Epithelial cell of esophagus (primary cell): ENCODE measurements at places on chromosomes 3 and 15.

DNA sequence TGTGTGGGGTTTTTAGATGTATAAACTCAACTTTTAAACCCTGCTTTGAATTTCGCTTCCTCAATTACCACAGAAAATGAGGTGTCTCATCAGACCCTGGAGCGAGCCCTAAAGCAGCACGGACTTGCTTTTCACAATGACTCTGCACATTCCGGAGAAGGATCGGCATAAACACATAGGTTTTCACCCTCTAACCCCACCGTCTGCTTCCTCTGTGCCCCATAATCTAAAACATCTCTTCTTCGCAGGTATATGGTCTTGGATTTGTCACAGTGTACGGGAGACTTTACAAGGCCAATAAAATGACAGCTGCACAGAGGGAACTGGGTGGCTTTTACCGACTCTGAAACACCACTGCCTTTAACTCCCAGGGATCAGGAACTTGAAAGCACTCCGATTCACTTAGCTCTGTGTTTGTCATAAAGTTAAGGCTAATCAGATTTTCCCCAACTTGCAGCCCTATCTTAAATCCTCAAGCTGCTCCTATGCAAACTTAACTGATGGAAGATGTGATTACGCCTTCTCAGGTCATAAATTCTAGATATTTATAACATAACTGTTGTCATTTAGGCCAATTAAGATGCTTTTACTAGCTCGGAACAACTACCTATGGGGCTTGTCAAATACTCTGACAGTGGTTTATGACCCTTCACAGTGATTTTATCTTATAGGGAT is 133.4 kb upstream of the WNT5A start:
- DNase-seq: peak; percentile 54

GRCh38 chr3:42505128-42505848 is 2.8 kb downstream of the VIPR1 start:
- no peak for DNase-seq

DNA sequence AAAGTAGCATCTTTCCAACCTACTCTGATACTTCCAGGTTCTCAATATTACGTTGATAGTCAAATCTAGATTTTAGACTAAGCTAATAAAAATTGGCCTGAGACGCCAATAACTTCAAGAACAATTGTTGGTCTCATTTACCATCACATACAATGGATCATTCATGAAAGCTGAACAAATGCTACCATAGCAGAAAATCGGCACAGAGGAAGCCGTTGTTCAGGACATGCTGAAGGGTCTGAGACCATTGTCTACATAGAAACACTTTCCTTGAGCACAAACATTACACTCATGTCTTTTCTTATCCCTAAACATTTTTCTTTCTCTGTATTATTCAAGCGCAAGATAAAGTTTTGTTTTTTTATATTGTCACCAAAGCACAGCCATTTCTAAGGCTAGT is 37.2 kb upstream of the FHIT start:
- DNase-seq: no peak

DNA sequence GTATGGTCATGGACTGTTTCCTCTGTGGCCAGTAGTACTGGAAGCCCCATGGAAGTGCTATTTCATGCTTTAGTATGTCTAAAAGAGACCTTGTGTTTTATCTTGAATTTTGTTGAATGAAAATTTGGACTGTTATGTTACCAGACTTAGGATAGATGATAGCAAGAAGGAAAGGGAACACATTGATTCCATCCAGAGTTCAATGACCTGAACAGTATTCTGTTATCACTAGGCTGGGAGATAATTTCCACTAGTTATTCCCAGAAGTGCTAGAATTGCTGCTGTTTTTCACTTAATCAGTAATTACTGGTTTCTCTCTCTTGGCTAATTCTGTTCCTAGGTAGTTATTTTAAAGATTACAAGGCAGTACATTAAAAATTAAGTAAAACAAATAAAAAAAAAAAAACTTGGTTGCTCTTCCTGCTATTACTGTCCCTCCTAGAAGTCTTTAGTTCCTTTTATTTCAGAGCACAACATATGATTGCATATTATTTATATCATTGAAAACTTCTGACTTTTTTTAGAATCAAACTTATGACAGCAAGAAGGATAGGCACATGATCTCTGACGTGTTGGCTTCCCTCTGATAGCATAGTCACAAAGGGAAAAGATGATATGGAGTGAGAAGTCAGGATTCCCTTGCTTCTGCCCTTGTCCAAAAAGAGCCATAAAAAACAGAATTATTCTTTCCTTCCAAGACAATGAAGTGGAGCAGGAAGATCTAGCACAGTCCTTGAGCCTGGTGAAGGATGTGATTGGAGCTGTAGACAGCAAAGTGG is 72.2 kb downstream of the KLHL25 start:
- no peak for DNase-seq

DNA sequence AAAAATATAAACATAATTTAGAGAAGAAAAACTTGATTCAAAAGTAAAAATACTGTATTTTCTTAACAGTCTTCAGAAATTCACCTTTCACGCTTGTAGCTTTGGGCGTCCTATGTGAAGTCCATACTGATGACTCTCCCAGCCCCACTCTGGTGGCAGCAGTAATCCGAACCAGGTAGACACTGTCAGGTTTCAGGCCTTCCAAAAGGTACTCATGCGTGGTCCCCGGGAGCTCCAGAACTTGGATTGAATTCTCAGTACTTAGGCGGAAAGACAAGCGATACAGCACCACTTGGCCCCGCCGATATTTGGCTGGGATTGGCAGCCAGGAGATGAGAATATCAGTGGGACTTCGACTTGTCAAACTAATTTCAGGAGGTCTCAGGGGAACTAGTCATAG is 69.7 kb downstream of the PRTG start:
- DNase-seq: no peak

DNA sequence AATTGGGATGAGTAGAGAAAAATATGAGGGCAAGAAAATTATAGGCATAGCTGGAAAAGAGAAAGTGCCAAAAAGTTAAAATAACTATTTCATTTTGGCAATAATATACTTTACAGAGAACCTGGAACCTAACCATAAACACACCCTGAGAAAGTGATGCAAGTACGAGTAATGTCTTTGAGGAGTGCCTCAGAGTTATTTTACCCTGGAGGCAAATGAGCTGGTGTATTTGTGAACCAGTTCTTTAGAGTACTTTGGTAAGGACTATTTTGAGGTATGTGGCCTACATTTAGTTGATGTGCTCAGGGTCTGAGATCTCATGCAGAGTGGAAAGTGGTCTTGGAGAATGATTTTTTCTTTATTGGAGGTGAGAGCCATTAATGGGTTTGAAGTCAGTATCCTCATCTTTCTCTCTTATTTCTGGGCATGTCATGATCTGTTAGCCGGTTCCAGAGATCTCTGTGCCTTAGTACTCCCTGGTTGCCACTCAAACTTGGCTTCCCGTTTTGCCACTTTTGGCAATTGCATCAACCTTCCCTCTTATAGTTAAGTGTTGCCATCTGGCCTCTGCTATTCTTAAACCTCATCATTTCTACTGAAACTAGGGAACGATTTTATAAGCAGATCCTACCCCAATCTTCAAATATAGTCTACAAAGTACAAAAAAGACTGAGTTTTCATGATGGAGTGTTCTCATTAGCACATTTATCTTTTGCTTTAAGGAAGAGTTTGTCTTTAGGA is 145.7 kb downstream of the EPHA6 start:
- peak; percentile 97 for DNase-seq

GRCh38 chr3:78888635-78889034 is 879.2 kb downstream of the ROBO1 start:
- DNase-seq: no peak

GRCh38 chr3:196563721-196564225 is 4.6 kb downstream of the WDR53 start:
- DNase-seq: peak; percentile 84

DNA sequence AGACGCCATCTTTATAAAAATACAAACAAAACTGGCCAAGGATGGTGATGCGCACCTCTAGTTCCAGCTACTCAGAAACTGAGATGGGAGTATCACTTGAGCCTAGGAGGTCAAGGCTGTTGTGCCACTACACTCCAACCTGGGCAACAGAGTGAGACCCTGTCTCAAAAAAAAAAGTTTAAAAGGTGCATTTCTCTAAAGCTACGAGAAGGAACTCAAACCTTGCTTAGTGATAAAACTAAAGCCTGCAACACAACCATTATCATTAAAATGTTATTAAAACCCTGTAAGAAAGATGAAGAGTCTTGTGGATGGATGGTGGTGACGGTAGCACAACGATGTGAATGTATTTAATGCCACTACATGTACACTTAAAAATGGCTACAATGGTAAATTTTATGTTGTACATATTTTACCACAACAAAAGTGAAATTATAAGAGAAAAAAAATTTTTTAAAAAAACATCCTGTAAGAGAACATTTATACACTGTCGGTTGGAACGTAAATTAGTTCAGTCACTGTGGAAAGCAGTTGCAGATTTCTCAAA is 3.1 kb downstream of the PLD1 start:
- no peak for DNase-seq

DNA sequence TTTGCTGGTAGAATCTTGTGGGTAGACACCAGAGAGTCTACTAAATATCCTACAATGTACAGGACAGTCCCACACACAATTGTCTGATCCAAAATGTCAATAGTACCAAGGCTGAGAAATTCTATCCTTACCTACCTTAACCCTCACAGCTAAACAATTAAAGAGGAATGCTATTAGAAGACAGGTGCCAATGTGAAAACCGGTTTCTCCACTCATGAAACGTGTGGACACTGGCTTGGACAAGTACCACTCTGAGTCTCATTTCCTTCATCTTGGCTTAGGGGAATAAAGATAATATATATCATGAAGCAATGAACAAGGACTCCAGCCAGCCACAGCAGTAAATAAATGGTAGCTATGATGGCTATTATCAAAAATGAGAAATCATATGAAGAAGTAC is 90.2 kb downstream of the RFTN1 start:
- peak; percentile 94 for DNase-seq
